WTC11 (cell line): ENCODE measurements at places on chromosomes 4 and X.
A peak's percentile ranks its signal among the peaks of the same experiment; 100 is the strongest.

GRCh38 chr4:183241322-183241640 lies 78.8 kb downstream of the CLDN22 start:
- DNase-seq, result no peak

GRCh38 chr4:22029803-22030202 lies 81.2 kb upstream of the KCNIP4 start:
- DNase-seq, result no peak

DNA sequence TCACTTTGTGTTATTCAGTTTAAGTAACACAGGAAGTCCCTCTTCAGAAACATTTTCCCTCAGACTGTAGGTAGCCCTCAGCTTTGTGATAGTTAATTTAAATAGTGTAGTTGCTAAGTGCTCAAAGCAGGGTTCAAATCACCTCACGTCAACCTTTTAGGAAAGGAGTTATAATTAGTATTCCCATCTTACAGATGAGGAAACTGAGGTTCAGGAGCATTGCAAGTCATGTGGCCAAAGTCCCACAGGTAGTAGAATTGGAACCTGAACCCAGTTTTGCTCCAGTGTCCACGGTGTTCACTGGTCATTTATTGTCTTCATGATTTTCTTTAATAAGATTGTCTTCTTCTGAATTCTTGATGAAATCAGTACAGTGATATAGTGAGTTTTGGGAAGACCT lies 4.3 kb upstream of the DCHS2 start:
- DNase-seq, result no peak

DNA sequence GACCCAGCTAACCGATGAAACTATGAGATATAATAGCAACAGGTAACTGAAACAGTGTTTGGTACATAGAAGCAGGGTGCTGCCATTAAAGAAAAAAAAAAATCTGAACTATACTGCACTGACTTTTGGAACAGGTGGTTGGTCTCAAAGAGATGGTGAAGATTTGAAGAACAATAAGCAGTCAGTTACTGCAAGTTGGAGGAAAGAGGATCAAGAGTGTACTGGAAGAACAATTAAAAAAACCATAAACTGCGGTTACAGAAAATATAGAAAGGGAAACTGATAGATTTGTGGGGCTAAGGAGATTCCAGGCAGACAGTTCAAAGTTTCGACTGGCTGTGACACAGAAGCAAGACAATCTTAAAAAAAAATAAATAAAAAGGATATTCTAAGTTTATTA lies 181.9 kb upstream of the TRAM1L1 start:
- DNase-seq, result no peak

- no peak for DNase-seq
These were observed 18.3 kb upstream of the WFS1 start for GRCh38 chr4:6251365-6251764.

GRCh38 chrX:41407816-41408215 lies 39.3 kb upstream of the NYX start:
- no peak for DNase-seq

GRCh38 chr4:92198711-92199110 lies 105.1 kb upstream of the GRID2 start:
- DNase-seq, result no peak

DNA sequence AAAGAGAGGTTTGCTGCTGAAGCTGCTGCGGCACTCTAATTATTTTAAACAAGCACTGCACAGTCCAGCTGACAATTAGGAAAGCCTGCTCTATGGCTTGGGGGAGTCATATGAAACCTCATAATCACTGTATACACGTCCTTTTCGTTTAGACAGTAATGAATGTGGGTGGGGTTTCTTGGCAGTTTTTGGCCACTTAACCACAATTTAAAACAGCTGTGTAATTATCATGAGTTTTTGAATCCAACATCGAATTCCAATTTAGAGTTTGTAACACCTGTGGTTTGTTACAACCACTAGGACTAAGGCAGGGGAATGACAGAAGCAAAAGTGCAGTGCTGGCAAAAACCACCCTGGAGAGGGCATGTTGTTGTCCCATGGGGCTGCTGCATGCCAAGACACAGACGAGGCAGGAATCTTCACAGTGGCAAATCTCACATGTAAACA lies 99.5 kb downstream of the CXXC4 start:
- no peak for DNase-seq

- no peak for DNase-seq
These were observed 128.7 kb downstream of the ARHGAP24 start for GRCh38 chr4:85603437-85604336.

GRCh38 chrX:68945603-68946228 lies 116.9 kb downstream of the EFNB1 start:
- peak; percentile 64 for DNase-seq

GRCh38 chr4:126986828-126987227 lies 645.9 kb upstream of the INTU start:
- DNase-seq, result no peak

GRCh38 chr4:109998867-109999584 lies 86.3 kb downstream of the EGF start:
- DNase-seq, result no peak

GRCh38 chr4:102301167-102301566 lies 44.1 kb downstream of the SLC39A8 start:
- no peak for DNase-seq

- DNase-seq, result no peak
These were observed 91.9 kb downstream of the TENT5D start for GRCh38 chrX:80511969-80512760.

DNA sequence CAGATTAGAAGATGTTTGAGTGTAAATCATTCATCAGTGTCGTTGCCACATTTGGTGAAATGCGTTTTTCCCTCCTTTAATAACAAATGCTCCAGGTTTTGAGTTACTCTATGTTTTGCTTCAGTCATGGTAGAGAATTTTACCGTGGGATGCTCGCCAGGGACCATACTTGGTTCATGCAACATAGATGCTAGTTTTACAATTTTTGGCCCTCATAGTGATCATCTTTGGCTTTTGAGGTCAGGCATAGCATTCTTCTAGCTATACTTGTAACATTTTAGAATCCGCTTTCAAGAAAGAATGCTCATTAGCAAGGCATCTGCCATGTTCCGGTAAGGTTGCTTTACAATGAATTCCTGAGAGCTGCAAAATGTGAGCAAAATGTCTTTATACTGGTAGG lies 147.2 kb downstream of the SPCS3 start:
- DNase-seq, result no peak

DNA sequence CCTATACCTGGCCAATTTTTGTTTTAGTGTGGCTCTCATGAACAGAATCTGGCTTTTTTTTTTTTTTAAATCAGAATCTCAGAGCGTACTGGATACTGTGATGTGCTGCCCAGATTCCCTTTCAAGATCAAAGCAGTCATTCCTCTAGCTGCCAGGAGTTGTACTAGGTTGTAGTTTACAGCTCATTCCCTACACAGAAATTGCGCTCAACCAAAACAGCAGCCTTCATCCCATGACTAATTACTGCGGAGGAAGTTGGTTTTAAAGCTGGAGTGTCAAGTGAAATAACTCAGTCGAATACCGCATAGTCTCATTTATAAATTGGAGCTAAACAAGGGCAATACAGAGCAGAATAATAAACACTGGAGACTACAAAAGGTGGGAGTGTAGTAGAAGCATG lies 12.2 kb upstream of the TMPRSS11B start:
- DNase-seq, result no peak

DNA sequence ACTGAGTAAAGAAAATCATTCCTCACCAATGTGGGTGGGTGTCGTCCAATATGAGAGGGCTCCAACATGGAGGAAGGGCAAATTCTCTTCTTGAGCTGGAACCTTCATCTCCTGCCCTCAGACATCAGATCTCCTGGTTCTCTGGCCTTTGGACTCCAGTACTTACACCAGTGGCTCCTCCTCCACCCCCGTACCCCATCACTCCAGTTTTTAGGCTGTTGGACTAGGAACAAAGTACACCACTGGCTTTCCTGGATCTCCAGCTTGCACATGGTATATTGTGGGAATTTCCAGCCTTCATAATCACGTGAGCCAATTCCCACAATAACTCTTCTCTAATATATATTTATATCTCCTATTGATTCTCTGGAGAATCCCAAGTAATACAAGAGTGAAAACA lies 196.9 kb downstream of the PDHA2 start:
- no peak for DNase-seq

- no peak for DNase-seq
These were observed 3.1 kb upstream of the BCORL1 start for GRCh38 chrX:129979207-129979920.

DNA sequence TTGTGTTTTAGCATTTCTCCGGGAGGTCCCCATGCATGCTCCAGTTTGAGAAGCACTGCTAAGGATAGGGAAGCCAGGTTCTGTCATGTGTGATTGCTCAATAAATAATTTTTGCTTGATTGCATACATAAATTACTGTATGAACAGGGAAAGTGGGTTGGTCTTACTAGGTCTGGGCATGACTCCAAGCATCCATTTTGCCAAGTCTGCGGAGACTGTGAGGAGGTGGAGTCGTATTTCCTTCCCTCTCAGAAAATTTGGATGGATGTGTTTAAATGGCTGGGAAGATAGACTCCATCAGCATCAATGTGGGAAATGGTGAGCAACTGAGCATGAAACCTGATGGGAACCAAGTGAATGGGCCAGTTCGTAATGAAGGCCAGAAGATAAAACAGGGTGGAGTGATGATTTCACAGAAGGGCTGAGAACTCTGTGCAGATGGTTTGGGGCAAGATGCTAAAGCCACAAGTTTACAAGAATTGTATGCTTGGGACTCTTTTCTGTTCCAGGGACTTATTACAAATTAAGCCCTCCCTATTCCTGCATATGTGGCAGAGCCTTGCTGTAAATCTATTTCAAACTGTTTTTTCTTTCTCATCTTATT lies 84.1 kb downstream of the NHS start:
- DNase-seq, result no peak

- DNase-seq, result peak; percentile 32
These were observed 837.4 kb downstream of the TRIML1 start for GRCh38 chr4:188976644-188977115.

DNA sequence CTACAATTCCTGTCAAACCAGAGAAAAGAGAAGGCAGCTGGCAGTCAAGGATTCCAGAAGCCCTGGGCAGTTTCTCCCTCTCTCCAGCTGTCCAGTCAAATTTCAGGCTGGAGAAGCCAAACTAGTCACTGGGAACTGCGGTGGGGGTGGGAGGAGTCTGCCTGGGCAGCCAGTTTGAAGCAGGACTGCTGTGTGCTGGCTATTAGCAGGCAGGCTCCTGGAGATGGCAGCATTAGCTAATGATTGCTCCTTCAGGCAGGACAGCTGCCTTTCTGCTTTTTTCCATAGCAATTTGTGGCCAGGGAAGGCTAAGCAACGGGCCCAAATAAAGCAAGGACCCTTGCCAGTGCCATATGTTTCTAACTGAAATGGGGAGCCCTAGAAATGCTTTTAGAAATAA lies 44.7 kb upstream of the FGF13 start:
- DNase-seq, result peak; percentile 58

GRCh38 chrX:46715530-46715929 lies 43.4 kb downstream of the SLC9A7 start:
- DNase-seq, result no peak

GRCh38 chr4:147823130-147823529 lies 91.2 kb downstream of the ARHGAP10 start:
- DNase-seq, result no peak

DNA sequence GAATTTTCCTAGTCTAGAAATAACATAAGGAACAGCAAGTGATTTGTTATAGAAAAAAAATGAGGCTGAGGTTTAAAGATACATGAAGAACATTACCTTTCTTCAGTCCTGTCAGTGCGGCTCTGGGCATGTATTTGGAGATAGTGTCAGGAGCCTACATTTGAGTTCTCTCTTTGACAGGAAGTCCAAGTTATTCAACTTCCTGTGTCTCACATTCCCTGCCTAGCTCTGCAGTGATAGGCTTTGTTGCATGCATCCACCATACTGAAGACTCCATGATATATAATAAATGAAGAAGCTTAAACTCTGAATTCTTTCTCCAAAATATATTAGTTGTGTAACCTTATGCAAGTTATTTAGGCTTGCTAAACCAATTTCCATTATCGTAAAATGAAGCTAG lies 148.7 kb downstream of the RELL1 start:
- DNase-seq, result no peak

DNA sequence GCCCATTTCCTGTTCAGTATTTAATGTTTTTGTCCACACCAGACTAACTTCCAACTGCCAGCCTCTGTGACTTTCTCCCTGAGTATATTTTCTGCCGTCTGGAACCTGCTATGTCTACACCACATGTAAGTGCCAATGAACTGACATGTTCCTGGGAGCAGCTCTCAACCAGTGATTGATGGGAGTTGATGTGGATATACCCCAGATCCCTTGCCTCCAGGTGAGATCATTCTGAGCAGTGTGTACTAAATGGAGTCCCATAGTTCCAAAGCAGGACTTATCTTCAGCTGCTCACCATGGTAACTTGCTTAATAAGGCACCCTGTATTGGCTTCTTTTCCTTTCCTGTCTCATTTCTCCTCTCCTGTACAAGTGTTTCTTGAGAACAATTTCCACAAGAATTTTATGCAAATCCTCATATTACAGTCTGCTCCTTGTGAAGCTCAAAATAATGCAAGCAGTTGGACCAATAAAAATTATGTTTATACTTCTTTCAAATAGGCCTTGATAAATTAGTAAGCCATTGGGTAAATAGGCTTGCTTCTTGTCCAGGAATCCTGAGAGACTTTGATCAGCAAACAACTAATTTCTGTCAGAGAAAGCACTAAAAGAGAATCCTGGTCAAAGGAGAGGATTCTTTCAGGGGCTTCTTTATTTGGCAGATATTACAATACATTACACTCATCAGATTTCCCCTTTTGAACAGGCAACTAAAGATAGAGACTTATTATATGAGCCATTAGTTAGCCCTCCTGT lies 911.7 kb upstream of the NDST4 start:
- DNase-seq, result no peak

GRCh38 chr4:23060776-23061175 lies 368.0 kb downstream of the GBA3 start:
- no peak for DNase-seq

GRCh38 chr4:115501656-115502055 lies 388.2 kb upstream of the NDST4 start:
- no peak for DNase-seq

DNA sequence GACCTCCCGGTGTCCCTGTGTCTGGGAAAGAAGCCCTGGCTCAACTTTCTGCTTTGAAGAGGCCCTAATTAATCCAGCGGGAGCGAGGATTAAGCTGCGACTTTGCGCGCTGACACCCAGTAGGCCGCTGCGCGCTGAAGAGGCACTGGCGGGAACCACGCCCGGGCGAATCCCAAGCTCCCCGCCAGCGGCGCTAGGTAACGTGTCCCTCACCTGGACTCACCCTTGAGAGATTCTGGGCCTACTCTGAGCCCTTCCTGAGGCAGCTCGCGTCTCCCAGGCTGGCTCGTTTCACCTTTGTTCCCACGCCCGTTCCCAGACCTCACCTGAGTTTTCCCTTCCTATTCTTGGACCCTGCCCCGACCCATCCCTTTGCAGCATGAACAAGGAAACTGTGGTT lies 616 bp upstream of the KLHL34 start:
- DNase-seq, result peak; percentile 53

DNA sequence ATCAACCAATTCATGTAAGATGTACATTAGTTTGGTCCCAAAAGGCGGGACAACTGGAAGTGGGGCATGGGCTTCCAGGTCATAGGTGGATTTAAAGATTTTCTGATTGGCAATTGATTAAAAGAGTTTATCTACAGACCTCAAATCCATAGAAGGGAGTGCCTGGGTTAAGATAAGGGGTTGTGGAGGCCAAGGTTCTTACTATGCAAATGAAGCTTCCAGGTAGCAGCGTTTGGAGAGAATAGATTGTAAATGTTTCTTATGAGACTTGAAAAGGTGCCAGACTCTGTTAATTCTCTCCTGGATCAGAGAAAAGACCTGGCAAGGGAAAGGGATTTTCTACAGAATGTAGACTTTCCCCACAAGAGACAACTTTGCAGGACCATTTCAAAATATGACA lies 2.4 kb downstream of the MGST2 start:
- no peak for DNase-seq

GRCh38 chr4:7805533-7806337 lies 133.9 kb downstream of the AFAP1 start:
- DNase-seq, result no peak
